Activated T-cell treated with anti-CD3 and anti-CD28 coated beads, Interleukin-2, amount 50 U/mL, for 72 hours (primary cell): ENCODE measurements at places on chromosomes 11 and 22.

- DNase-seq, result no peak
Measured at GRCh38 chr11:61338783-61339489, 5.9 kb downstream of the TKFC start.

DNA sequence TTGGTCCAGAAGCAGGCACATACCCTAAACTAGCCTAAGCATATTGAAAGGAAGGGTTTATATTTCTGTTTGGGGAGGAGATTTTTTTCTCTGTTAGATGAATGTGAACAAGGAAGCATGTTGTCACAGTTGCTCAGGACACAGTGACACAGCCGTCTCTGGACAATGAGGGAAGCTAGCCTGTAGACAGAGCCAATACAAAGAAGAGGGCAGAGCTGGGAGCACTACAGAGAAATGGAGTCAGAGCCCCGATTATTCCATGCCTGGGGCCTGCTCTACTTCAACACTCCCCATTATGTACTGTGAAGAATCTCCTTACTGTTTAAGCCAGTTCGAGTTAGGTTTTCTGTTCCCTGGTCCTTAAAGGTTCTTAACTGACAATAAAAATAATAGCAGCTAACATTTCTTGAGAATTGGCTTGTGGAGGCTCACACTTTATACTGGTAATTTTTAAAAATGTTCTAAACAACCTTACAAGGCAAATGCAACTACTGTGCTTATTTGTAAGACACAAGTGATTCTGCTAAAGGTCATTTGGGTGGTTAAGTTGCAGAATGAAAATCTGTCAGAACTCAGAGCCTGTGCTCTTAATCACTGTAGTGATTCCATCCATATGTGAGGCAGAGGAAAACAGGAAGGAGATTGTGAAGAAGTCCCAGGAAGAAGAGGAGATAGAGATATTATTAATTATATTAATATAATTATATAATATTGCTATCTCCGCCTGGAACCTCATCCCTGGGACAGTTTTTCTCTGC is 58.8 kb upstream of the RRAS2 start:
- DNase-seq, result no peak

DNA sequence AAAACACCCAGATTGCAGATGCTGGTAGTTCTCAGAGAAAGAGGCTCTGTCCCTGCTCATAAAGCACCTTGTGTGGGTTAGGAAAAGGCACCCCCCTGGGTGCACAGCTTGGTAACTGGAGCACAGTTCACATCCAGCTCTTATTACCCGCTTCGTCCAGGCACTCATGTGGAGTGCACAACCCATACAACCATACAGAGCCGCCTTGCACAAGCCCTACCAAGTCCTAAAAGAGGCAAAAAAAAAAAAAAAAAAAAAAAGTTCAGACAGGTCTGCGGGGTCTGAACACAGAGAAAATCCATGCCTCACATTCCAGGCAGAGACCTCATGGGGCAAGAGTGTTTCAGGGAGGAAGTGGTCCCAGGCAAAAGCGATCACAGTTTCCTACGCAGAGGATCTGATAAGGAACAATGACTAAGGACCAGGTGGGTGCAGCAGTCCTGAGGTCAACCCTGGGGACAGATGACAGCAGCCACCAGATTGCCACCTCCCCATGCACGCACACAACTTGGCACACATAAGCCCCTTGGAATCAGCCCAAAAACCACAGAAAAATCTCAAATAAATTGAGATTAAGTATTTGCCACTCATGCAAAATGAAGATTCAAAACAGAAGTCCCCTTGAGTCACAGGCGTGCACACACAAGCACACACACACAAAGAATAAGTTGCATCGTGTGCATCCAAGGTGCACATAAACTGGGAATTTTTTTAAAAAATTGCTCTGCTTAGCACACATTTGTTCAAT is 12.3 kb downstream of the MB start:
- peak; percentile 34 for DNase-seq

DNA sequence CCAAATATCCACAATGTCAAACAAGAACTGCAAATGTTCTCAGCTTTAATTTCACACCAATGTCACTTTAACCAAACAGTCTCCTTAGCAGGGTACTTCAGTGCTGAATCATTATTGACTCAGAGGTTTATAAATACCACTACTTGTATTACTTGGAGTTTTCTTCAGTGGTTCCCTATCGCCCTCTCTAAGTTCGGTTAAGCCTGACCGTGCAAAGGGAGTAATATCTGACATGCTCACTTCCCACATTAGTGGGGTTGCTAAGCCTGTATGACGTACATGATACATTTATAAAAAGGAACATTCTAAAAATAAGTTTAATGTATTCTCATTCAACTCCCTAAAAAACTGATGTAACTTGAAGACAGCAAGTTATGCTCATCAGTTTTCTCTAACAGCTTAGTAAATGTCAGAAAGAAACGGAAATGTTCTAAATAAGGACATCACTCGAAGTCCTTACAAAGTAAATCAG is 93.1 kb upstream of the ZC3H12C start:
- DNase-seq, result no peak

GRCh38 chr11:70662691-70663098 is 264.4 kb downstream of the CTTN start:
- no peak for DNase-seq

GRCh38 chr11:11027288-11027687 is 169.4 kb upstream of the ZBED5 start:
- DNase-seq, result no peak

DNA sequence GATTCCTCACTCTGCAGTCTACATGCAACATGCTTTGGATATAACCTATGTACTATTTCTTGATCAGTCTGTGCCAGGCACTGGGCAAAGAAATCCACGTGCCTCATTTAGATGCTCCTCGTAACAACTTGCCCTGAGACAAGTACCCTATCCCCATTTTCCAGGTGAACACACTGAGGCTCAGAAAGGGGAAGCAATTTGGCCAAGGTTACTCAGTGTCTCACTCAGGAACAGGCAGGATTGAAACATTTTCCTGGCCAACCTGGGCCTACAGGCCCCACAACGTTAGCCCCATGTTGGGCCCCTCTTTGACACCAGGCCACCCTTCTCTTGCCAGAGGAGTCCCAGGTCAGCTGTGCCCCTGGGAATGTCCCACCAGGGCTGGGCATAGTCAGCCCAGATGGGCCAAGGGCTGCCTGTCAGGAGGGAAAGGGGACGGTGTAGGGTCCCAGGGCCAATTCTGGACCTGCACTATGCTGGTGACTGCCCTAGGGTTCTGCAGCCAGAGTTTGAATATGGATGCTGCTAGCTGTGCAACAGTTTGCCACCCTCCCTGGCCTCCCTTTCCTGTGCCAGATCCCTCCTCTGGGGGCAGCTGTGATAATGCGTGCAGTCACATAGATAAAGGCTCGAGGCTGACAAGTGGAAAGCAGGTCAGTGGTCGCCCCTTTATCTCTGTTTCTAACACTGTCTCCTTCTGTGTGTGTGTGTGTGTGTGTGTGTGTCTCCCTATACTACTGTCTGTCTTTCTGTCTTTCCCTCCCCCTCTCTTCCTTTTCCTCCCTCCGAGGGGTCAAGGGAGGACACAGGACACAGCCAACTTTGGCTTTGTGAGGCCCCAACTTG is 10.4 kb upstream of the EMID1 start:
- no peak for DNase-seq

DNA sequence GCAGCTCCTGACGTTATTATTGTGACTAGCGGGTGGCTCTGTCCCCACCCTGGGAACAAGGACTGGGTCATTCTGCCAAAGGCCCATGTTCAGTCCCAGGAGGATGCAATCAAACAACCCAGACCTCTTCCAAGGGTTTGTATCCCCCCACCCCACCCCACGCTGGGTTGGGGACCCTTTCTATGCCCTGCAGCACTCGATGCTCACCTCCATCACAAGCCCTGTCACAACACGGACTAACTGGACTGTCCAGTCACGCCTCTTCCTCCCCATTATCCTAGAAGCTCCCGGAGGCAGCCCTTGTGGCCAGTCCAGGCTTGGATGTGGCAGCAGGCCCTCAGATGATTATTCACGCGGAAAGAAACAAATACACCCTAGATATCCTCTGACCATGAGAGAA is 3.7 kb downstream of the SHANK2 start:
- no peak for DNase-seq

GRCh38 chr22:38413085-38414008 is 41.7 kb downstream of the KCNJ4 start:
- no peak for DNase-seq

DNA sequence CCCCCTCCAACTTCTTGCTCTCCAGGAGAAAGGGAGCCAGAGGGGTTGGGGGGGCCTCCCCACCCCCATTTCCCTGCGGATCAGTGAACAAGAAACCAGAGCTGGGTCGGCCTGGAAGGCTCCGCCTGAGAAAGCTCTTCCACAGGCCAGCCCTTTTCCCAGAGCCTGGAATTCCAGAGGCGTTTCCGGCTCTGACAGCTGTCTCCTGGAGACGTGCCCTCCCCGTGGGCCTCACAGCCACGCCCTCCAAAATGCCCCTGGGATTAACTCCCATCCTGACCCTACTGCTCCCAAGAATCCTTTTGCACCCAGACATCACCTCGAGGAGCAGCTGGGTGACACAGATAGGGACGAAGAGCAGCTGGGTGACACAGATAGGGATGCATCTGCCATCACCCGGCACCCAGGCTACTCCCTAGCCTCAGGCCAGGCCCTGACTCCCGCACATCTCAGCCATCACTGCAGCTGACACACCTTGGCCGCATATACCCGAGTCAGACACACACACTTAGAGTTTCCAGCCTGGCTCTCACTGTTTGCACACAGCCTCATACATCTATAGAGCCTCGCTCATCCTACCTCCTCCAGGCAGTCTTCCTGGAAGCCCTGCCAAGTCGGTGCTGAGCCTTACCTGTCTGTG is 7.6 kb upstream of the CDC42EP1 start:
- no peak for DNase-seq

GRCh38 chr11:121443688-121444275 is 8.3 kb upstream of the SORL1 start:
- no peak for DNase-seq

DNA sequence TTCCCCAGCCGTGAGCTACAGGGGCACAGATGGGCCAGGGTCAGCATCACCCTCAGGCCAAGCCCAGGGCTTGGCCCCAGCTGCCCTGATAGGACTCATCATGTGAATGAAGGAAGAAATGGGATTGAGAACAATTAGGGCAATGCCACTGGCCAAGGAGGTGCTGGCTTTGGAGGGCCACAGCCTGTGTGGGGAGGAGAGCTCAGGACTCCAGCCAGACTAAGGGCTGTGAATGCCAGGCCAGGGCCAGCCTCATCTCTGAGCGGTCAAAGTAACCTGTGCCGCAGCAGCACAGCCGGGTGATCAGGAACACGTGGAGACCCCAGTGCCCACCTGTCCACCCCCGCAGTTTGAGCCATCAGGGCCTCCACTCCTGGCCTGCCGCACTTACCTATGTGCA is 10.1 kb downstream of the CHID1 start:
- no peak for DNase-seq
